ENCODE measurements at places on chromosomes 2 and 18.

- no peak for DNase-seq
Observed at GRCh38 chr2:205967391-205968075, 118.4 kb downstream of the INO80D start.

GRCh38 chr2:80968450-80968849, 663.9 kb upstream of the LRRTM1 start:
- no peak for DNase-seq

- no peak for DNase-seq
Observed at GRCh38 chr2:232028631-232029030, 67.1 kb downstream of the DIS3L2 start.

DNA sequence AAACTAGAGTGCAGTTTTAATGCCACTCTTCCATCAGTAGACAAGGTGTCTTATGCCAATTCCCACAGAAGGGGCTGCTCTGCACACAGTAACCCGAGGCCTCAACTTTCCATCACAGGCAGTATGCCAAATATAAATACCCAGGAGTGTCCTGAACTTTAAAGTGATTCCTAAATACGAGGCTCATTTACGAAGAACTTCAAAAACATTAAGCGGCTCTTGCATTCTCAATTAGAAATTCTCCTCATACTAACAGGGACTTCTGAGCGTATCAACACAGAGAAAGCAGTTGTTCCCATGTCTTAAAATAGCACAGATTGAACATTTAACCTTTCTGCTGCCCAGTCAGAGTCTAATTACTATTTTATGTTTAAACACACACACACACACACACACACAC, 638.6 kb downstream of the ERBB4 start:
- DNase-seq, result no peak

DNA sequence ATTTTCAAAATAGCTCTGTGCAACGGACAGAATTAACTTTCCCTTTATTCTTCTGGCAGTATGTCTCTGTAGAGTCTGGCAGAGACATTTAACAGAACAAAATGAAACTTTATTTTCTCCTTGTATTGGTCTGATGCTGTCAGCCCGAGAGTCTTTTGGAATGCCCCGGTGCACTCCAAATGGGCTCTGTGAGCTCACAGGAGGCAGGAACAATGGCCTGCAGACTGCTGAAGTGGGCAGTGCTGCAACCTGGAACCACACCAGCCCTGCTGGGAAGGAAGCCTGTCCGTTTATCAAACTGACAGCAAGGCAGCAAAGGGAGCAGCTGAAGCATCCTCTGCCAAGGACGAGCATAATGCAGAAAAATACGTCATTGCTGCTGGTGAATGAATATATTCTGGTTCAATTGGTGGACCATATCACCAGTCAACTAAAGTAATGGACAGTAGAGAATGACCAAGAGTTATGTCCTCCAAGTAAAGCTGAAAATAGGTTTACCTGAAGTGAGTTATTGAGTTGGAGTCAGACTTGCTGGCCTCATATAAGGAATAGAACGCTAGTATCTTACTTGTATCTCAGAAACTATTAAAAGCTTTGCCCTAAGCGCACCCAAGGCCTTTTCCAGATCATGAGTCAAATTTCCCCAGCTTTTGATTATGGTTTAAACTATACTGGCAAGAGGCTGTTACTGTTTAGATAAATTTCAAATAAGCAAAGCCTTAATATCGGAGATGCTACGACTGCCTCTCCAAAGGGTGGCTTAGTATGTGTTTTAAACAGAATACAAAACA, 207.6 kb upstream of the TANK start:
- no peak for DNase-seq

DNA sequence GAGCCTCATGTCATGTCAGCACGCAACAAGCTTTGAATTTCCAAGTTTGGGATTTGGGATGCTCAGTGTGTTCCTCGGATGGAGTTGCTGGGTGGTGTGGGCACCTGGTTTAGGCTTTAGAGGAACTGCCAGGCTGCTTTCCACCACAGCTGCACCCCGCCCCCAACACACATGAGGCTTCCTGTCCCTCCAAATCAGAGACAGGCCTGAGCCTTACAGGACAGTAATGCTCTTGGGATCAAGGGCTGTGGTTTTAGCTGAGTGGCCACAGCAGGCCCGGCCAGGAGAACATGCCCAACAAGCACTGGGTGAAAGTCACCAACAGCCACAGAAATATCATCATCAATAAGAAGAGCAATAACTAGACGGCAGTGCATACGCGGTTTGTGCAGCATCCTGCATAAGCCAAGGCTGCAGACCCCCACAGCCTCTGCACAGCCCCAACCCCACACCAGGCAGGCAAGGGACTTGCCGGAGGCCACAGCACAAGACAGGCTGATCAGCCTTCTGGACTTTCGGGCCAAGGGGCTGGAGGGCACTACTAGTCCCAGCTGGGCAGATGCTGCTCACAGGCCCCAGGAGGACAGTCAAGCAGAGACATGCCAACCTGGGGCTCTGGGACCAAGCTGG, 29.7 kb upstream of the GPC1 start:
- no peak for DNase-seq

All from stimulated activated CD8-positive, alpha-beta memory T cell treated with anti-CD3 and anti-CD28 coated beads, Interleukin-7, amount 100 ng/mL, for 24 hours (primary cell).